ENCODE measurements at places on chromosomes 3 and 15.

- DNase-seq = peak; percentile 67
Observed at GRCh38 chr3:150079029-150079739, 108.5 kb upstream of the PFN2 start.

GRCh38 chr3:155252021-155252420 is 41.5 kb downstream of the STRIT1 start:
- no peak for DNase-seq

- DNase-seq = no peak
Observed at GRCh38 chr3:152195206-152195605, 73.5 kb upstream of the MBNL1 start.

- no peak for DNase-seq
Observed at GRCh38 chr15:86433983-86434382, 354.3 kb downstream of the AGBL1 start.

DNA sequence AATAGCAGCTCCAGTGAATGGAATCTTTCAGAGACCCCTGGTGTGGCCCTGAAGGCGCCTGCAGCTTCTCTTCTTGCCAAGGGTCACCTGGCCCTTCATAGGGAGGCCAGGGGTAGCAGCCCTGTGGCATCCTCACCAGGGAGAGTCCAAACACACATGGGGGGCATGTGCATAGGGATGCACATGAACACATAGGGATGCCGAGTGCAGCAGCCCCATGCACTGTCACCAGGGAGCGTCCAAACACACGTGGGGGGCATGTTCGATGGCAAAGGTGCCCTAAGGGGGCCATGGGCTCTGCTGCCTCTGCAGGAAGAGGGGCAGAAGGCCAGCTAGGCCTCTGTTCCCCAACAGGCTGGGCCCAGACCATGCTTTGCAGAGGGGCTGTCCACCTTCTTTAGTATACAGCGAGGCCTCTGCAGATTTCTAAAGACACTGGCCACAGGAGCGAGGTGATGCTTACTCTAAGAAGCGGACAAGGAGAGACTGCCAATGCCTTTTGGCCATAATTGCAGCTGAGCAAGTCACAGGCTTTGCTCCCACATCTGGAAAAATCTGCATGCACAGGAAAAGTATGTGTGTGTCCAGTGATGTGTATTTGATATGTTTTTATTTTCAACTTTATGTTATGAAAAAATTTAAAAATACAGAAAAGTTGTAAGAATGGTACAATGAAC is 21.0 kb downstream of the ANAPC13 start:
- DNase-seq = no peak

- no peak for DNase-seq
Observed at GRCh38 chr15:23567921-23568320, 2.4 kb downstream of the MKRN3 start.

DNA sequence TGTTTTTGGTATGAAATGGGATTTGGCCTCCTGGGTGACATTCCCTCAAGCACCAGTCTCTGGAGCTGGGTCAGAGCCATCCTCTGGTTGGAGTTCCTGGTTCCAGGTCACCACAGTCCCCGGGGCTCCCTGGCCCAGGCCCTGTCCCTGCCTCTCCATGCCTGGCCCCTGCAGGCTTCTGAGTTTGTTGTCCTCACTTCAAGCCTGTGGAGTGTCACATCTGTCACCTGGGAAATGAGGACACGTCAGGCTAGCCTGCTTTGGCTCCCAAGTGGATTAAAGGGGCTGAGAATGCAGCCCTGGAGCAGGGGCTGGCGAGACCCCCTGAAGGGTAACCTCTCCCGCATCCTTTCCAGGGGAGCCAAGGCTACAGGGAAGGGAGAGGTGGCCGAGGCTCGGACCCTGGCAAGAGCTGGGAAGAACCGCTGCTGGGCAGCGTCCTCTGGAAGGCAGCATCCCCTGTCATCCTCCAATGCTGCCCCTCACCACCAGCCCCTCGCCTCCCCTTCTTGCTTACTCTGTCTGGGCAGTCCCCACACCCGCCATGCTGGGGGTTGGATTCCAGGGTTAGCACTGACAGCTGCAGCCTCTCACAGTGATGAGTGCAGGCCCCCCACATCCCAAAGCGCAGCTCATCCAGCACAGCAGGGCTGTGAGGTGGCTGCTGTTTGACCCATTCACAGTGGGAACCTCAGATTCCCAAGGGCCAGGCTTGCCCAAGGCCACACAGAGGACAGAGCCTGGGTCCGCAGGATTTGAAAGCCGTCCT is 75.5 kb upstream of the IQSEC1 start:
- DNase-seq = no peak

GRCh38 chr15:77329202-77329601 is 90.7 kb downstream of the PEAK1 start:
- no peak for DNase-seq

- DNase-seq = no peak
Observed at GRCh38 chr3:146705225-146705624, 100.1 kb upstream of the PLSCR5 start.

DNA sequence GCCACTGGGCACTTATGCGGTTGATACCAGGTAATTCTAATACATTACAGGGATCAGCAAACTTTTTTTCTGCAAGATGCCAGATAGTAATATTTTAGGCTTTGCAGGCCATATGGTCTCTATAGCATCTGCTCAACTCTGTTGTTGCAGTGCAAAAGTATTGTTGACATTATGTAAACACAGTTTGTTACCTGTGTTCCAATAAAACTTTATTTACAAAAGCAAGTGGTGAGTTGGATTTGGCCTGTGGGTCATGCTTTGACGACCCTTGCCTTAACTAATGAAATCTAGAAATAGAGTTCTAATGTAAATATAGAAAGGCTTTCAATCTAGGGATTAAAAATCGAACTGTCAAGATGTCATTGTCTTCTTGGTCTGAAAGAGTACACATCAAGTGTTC is 44.4 kb downstream of the PIK3CA start:
- DNase-seq = no peak

DNA sequence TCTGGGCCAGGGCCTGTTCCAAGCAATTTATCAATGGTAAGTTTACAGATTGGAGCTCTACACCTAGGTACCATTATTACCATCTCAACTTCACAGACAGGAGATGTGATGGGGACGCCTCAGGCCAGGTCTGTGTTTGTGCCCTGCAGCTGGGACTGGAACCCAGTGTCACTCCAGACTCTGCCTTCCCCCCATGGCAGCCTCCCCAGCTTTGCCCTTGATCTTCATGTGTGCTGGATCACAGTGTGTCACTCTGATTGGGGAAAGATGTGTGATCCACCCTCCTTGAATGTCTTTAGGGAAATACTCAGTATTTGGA is 59.6 kb downstream of the MGLL start:
- no peak for DNase-seq

DNA sequence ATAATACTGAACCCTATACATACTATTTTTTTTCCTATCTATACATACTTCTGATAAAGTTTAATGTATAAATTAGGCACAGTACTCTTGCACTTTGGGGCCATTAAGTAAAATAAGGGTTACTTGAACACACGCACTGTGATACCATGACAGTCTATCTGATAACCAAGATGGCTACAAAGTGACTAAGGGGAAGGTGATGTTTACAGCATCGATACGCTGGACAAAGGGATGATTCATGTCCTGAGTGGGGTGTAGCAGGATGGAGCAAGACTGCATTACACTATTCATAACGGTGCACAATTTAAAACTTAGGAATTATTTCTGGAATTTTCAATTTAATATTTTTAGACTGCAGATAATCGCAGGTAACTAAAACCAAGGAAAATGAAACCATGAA is 30.0 kb upstream of the SLC2A2 start:
- no peak for DNase-seq
